ENCODE measurements at places on chromosomes 13 and 19. TPM values are rescaled to one million over a fixed set of nuclear protein-coding genes. Genes with fewer than 3 reads are reported as not detected.

- DNase-seq: no peak
These were observed 17.2 kb downstream of the PKN1 start for GRCh38 chr19:14450168-14450874.

DNA sequence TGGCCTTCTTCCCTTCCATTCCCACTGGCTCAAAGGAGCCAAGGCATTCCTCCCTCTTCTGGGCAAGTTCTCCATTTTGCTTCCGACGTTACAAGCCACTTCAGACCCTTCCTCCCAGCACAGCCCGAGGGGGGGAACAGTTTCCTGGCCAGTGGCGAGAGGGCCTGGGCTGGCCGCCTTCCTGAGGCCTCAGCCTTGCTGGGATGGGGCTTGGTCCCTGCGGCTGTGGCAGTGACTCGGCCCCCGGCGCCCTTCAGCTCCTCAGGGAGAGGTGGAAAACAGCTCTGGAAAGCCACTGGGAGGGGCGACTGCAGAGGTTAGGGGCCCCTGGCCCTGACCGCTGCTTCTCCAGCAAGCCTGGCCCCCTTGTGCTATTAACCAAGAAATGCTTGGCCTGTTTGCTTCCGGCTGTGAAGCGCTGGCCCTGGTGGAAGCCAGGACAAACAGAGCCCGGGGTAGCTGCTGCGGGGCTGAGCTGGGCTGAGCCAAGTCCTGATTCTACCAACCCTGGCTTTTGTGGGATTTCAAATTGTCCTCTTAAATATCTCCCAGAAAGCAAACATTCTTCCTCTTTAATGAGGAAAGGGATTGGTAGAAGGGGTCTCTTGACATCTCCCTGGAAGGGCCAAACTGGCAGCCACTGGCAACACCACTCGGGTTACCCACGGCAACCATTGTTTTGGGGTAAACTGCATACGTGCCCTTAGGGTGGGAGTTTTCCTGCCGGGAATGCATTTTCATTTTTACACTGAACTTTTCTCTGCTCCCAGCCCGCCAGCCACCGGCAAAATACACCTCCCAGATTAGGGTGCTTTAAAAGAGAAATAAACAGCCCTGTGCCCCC lies 38.7 kb downstream of the C13orf46 start:
- DNase-seq: no peak

DNA sequence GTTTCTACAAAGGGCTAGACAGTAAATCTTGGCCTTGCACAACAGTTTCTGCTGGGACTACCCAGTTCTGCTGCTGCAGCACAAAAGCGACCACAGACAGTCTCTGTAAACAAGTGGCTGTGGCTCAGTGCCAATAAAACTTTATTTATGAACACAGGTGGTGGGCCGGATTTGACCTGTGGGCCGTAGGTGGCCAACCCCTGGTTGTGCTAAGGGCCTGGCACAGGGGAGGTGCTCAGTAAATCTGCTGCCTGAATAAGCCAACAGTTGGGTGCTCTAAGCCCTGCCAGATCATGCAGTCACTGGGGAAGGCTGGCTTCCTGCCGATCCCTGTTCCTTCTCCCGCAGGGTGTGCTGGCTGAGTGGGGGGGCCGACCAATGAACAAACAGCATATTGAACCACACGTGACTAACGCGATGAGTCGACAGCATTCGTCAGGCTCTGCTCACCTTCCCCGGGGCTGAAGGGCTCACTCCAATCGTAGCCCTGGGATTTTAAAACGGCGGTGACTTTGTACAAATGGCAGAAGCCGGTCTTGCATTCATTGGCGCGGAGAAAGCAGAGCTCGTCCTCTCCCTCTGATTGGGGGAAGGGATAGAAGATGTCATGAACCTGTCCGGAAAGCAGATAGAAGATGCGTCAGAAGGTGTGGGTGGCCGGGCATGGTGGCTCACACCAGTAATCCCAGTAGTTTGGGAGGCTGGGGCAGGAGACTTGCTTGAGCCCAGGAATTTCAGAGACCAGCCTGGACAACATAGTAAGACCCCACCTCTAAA lies 24.3 kb upstream of the MYDGF start:
- DNase-seq: no peak

DNA sequence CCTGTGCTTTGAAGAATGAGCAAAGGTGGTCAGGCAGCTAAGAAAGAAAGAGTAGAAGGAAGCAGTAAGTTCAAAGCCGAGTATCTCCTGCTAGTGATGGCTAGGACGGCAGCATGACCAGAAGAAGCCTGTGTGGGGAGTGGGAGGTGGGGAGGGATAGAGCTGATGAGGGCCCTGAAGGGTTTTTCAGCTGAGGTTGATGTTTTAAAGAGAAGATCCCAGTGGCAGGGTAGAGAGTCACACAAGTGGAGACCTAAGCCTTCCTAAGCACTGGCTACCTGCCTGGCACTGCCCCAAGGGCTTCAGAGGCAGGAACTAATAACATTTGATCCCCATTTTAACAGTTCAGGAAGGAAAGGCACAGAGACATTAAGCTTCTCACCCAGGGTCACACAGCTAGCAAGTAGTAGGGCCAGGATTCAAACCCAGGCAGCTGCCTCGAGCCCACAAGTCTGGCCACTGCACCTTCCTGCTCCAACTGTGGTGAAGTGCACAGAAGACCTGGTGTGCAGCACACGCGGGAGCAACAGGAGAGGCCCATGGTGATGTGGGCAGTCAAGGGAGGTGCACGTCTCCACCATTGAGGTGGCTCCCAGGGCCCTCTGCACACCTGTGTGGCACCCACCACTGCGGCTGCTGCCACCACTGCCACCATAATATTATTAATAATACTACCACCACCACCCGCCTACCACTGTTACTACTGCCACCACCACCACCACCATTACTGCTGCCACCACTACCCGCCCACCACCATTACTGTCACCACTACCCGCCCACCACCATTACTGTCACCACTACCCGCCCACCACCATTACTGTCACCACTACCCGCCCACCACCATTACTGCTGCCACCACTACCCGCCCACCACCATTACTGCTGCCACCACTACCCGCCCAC lies 22.1 kb downstream of the CUL4A start:
- DNase-seq: no peak

Gene ZNF497
- polyA plus RNA-seq: 6.2 TPM

DNA sequence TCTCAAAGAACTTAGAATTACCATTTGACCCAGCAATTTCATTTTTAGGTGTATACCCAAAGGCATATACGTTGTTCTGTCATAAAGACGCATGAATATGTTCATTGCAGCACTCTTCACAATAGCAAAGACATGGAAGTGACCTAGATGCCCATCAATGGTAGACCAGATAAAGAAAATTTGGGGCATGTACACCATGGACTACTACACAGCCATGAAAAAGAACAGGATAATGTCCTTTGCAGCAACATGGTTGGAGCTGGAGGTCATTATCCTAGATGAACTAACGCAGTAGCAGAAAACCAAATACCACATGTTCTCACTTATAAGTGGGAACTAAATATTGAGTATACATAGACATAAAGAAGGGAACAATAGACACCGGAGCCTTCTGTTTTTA lies 20.7 kb downstream of the PAN3 start:
- no peak for DNase-seq

DNA sequence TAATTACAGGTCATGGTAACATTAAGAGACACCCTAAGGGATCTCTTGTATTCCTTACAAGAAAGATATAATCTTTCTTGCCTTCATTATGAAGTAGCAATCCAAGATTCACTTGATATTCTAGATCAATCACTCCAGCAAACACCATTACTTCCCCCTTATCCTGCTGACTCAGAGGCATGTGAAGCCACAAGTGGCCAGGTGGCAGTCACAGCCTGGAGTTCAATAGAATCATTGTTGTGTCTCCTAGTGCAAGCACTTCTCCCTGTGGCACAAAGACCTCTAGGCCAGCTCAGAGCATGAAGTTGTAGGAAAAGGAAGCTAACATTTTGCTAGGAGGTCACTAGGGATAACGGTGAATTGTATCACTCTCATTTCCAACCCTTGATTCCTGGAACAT lies 864.3 kb upstream of the ATXN8OS start:
- no peak for DNase-seq

GRCh38 chr13:61954092-61954491 lies 538.4 kb upstream of the PCDH20 start:
- peak; percentile 24 for DNase-seq

DNA sequence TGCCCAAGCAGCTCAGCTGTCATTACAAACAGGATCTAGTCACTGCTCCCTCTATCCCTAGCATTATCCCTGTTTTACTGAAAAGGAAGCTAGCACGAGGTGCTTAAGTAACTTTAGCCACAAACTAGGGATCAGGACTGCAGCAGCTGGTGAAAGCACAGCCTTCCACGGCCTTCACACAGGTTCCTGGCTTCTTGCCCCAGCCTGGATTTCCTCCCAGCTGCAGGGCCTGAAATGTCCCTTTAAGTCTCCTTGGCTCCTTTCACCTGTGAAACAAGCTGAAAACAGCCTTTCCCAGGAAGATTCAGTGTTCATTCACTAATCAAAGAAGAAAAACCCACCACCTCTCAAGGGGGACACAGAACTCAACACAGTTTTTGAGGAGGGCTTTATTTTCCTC lies 754.5 kb downstream of the DIAPH3 start:
- DNase-seq: no peak

- no peak for DNase-seq
These were observed 246.3 kb upstream of the RFC3 start for GRCh38 chr13:33571618-33572017.

- DNase-seq: no peak
These were observed 188.6 kb downstream of the TEX29 start for GRCh38 chr13:111508902-111509509.

- no peak for DNase-seq
These were observed 21.4 kb upstream of the SERP2 start for GRCh38 chr13:44352202-44352601.

Gene RXFP2
- polyA plus RNA-seq: 0.89 TPM

DNA sequence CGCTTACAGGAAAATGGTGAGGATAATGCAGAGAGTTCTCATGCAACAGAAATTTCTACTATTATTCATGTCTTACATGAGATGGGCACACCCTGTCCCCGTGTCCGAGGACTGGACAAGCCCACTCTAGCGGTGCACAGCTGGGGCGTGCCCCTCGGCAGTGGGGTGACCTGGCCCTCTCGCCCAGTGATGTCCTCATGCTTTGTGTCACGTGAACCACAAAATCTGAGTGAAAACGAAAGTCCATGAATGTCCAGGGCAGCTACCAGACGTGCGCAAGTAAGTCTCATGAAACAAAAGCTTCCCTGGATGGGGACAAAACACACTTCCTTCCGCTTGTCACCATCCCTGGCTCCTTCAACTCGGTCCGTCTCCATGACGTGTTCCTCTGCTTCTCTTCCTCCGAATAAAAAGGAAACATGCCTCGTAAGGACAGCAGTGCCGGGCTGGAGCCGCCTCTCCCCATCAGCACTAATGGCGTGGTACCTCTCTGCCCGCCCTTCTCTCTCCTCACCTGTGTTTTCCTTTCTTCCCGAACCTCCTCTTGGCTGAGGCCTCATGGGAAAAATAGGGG lies 45.6 kb downstream of the ANKRD10 start:
- no peak for DNase-seq

DNA sequence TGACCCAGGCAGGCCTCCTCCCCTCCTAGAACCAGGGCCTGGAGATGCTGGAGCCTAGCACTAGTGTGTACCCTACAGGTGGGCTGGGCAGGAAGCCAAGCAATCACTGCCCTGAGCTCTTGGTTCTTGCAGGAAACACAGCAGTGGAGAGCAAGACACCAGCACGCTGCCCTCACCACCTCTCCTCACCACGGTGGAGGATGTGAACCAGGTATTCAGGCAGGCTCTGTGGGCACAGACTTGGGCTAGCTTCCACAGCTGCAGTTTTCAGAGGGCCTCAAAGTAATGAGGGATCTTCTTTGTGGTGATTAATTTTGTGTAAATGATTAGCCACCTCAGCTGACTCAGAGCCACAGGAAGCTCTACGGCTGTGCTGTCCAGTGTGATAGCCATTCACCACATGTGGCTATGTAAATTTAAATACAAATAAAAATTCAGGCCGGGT lies 13.6 kb upstream of the GPI start:
- no peak for DNase-seq

Gene CCL25
- polyA plus RNA-seq: 0.64 TPM

Gene RPS16
- 1,428 TPM for polyA plus RNA-seq

GRCh38 chr13:110630566-110631119 lies 15.3 kb downstream of the NAXD start:
- peak; percentile 59 for DNase-seq

DNA sequence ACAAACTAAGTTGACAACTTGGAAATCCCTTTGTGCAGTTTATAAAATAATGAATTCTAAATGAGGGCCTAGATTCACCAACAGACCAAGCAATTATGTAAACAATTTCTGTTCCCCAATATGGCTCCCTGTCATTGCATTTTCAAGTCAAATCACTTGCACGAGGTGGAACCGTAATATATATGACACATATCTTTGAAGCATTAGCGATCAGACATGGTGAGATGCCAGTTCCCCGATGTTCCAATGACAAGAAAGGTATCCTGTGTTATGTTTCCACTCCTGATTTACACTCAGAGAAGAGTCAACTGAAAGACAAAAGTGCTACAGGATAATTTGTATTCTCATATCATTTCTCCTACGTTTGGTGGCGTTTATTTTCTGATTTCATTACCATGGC lies 108.5 kb upstream of the TDRD3 start:
- no peak for DNase-seq

DNA sequence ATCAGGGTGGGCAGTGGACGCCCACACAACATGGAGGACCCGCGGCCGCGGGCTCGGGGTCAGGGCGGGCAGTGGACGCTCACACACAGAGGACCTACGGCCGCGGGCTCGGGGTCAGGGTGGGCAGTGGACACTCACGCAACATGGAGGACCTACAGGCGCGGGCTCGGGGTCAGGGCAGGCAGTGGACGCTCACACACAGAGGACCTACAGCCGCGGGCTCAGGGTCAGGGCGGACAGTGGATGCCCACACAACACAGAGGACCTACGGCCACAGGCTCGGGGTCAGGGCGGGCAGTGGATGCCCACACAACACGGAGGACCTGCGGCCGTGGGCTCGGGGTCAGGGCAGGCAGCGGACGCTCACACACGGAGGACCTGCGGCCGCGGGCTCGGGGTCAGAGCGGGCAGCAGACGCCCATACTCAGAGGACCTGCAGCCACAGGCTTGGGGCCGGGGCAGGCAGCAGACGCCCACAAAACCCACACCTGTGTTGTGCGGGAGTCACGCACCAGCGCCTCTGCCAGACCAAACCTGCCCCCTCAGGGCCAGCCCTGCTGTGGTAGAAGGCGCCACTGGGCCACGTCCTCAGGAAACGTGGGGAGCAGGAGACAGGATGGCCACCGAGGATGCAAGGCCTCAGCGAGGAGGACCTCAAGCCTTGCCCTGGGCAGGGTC lies 27.6 kb upstream of the C13orf46 start:
- no peak for DNase-seq

Gene GPR108
- polyA plus RNA-seq: 66.5 TPM

Data from renal cortex interstitium (tissue), 15 donors.